ENCODE measurements at places on chromosomes 1 and 21.

DNA sequence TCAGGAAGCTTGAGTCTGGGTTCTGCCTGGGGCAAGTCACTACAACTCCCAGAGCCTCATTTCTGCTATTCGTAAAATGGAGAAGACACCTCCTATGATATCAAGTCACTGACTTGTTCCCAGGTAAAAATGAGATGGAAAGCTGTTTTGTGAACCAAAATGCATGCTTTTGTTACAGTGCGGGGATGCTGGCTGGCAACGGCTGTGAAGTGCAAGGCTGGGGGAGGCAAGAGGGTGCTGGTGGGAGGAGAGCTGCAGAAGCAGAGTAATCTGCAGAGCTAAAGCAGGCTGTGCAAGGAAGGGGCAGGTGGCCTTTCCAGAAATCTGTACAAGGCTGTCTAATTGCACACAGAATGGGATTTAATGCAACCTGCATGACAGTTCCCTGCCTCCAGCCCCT is 150.9 kb downstream of the CNIH3 start:
- no peak for DNase-seq

GRCh38 chr1:82299056-82299455 is 498.3 kb downstream of the ADGRL2 start:
- DNase-seq = no peak

DNA sequence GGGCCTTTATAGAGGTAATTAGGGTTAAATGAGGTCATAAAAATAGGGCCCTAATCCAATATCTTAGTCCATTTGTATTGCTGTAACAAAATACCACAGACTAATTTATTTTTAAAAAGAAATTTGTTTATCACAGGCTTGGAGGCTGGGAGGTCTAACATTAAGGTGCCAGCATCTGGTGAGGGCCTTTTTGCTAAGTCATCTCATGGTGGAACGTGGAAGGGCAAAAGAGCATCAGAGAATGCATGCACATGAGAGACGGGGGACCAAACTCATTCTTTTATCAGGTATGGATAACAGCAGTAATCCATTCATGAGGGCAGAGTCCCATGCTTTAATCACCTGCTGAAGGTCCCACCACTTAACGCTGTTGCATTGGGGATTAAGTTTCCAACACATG is 313.8 kb downstream of the GRIK1 start:
- DNase-seq = no peak

DNA sequence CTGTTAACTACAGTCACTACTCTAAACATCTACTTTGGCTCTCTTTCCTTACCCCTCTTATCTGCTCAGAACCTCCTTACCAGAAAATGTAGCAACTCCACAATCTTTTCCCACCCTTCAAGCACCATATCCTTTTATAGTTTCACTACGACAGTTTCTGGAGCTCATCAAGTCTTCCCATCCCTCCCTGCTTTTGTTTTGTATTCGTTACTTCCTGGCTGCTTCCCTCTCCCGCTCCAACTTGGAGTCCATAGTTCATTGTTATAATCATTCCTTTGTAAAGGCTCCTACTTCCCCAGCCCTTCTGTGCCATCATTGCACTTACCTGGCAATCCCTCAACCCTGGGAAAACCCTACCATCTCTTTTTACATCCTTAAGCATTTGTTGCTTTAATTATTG is 18.0 kb downstream of the MPZL1 start:
- DNase-seq = no peak

- no peak for DNase-seq
Measured at GRCh38 chr1:112380356-112380755, 15.7 kb upstream of the CTTNBP2NL start.

- DNase-seq = no peak
Measured at GRCh38 chr1:160156361-160156760, 5.0 kb downstream of the ATP1A4 start.

GRCh38 chr1:243903041-243903440 is 53.0 kb upstream of the AKT3 start:
- no peak for DNase-seq

GRCh38 chr1:93681989-93682412 is 364 bp upstream of the BCAR3 start:
- DNase-seq = peak; percentile 86

DNA sequence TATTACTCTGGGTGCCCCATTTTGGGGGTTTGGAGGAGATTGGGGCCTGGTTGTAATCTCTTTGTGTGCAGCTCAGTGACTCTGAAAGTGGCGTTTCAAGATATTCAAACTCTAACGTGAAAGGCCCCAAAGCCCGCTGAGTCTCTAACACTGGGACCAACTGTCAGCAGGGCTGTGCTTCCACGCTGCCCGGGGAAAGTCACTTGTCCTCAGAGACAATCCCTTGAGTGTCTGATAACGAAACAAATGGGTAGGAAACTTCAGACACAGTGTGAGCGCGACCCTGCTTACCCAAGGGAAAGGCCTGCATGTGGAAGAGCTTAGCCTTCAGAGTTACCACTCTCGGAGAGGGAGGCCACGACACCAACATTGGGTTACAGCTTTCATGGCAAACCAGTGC is 837 bp downstream of the UBASH3A start:
- DNase-seq = no peak

GRCh38 chr21:36082237-36082664 is 12.4 kb downstream of the CBR1 start:
- no peak for DNase-seq

- no peak for DNase-seq
Measured at GRCh38 chr1:10765734-10766478, 30.5 kb downstream of the CASZ1 start.

Measured in NCI-H1417 (cell line).